Stimulated activated CD8-positive, alpha-beta memory T cell treated with anti-CD3 and anti-CD28 coated beads, Interleukin-7, amount 100 ng/mL, for 48 hours (primary cell): ENCODE measurements at places on chromosomes 6 and 20.

GRCh38 chr6:2542101-2542857 is 208.4 kb downstream of the MYLK4 start:
- DNase-seq: no peak

DNA sequence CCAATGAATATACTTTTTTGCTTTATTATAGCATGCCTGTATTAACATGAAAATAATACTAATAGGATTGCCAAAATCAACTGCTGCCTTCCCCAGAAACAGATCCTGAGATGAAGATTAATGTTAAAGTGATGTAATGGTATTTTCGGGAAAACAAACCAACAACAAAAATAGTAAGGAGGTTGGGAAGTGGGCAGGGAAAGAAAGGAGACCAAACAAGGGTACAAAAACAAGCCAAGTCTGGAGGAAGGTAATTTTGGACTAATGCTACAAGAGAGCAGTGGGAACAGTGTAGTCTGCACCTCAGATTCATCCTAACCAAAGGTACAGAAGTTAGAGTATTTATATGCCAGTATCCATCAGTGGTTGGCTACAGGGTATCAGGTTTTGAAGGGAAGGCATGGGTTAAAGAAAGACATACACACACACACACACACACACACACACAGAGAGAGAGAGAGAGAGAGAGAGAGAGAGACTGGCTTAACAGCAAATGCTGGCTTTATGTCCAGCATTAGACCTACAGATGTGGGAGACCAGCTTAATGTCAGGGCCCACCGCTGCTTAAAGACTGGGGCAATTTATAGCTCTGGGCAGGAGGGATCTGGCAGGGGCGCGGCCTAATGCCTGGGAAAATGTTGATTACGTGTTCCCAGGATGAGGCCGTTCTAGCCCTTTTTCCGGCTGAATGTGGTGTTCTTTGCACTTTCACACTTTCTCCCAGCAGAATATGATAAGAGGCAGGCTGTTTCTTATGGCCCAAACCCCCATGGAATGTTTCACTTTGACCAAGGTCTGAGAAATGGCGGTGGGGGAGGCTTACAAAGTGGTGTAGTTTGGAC is 3.8 kb upstream of the SLC17A1 start:
- DNase-seq: no peak

- DNase-seq: no peak
Measured at GRCh38 chr6:14328163-14328562, 210.6 kb downstream of the CD83 start.

GRCh38 chr6:39021041-39021440 is 27.5 kb upstream of the GLP1R start:
- no peak for DNase-seq

- DNase-seq: no peak
Measured at GRCh38 chr6:160029525-160029924, 60.6 kb downstream of the IGF2R start.

DNA sequence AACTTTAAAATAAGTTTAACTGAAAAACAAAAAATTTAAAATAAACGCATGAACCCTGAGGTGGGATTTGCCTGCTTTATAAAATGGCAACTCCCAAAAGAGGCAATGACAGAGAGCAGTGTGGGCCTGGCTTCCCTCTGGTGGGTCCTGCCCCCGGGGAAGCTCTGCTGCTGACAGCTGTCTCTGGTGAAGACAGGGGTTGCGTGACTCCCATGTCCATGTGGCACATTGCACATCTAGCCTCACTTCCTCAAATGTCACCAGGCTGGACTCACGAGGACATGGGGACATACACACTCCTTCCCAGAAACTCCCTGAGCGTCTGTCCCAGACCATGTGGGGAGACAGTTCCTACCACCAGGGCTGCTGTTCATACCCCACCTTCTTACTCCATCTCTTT is 66.2 kb downstream of the ABHD12 start:
- no peak for DNase-seq

GRCh38 chr20:6770786-6771100 is 3.3 kb downstream of the BMP2 start:
- DNase-seq: no peak

DNA sequence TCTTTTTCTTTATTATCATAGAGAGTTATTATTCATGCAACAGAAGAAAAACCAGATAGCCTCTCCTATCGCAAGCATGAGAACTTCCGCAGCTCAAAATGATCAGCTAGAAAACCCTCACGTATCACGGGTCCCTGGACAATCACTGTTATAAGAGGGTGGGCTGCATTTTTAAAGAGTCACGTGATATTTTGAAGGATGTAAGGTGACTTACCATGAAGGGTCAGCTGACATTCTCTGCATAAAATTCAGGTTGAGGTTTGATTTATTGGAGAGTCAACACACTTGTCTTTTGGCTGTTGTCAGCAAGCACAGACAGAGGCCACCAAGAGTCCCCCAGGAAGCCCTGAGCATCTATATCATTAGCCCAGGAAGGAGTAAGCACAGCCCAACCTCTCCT is 39.5 kb downstream of the ID4 start:
- DNase-seq: no peak

- DNase-seq: no peak
Measured at GRCh38 chr20:2065099-2065498, 36.5 kb upstream of the STK35 start.

DNA sequence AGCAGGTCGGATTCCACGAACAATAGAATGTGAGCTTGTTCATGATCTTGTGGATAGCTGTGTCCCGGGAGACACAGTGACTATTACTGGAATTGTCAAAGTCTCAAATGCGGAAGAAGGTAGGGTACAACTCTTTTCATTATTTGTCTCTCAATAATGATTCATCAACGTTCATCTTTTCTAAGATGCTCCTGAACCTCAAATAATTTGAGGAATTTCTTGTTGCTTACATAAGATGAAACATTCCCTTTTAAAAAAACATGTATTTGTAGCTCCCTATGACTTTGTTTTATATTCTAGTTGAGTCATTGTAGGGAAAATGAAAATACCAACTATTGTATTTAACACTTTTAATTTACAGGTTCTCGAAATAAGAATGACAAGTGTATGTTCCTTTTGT is 17.0 kb downstream of the MCM8 start:
- no peak for DNase-seq

GRCh38 chr6:96276856-96277255 is 244.8 kb upstream of the UFL1 start:
- no peak for DNase-seq

- DNase-seq: no peak
Measured at GRCh38 chr20:10524034-10524476, 89.0 kb downstream of the SLX4IP start.

GRCh38 chr6:147935656-147936055 is 407.0 kb upstream of the SASH1 start:
- no peak for DNase-seq

- no peak for DNase-seq
Measured at GRCh38 chr6:76697585-76697984, 625.1 kb upstream of the IMPG1 start.

DNA sequence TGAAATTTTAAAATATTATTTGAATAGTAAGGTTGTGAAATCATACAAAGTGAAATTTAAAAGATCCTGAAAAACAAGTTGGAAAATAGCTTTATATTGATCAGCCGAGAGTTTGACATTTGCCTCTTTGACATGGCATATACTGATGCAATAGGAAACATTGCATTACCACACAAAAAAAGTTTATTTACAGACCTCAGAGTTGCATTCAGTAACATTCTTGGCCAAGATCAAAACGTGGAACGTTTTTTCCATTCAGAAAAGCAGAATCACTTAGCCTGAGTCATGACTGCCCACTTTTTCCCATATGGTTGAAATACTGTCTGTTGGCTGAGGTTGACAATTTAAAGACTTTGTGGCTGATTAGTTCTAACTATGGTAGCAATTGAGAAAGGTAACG is 55.1 kb upstream of the BACH2 start:
- DNase-seq: no peak

DNA sequence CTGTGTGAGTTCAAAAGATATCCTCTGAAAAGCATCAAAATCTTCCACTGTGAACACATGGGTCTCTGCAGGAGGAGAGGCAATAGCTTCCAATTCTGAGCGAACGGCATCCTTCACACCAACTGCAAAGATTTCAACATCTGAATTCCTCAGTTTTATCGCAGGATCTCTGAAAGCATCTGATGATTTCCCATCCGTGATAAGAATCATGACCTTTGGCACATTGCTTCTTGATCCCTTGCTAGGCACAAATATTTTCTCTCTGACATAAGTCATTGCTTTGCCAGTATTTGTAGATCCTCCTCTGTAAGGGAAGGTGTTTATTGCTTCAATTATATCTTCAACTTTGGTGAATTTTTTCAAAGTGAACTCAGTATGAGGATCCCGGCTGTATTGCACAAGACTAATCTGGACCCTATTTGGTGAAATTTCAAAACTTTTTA is 22.7 kb downstream of the COL12A1 start:
- DNase-seq: no peak

GRCh38 chr6:34657307-34657978 is 39.1 kb downstream of the ILRUN start:
- DNase-seq: no peak

GRCh38 chr6:73157870-73158269 is 67.4 kb downstream of the KHDC1L start:
- DNase-seq: no peak

DNA sequence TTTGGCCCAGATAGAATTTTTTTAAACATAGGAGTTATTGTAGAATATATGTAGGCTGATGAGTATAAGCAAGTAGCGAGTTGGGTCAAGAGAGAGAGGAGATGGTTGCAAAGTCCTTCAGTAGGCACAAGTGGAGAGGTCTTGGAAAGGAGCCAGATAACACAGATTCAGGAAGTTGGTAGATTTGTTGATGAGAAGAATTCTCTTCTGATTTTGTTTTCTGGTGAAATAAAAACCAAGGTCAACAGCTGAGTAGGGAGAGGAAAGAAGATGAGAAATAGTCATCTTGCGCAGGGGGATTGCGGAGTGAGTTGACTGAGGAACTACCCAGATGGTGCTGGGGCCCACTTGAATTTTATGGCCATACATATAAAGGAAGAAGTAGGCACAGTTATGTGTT is 17.4 kb upstream of the CD83 start:
- no peak for DNase-seq

DNA sequence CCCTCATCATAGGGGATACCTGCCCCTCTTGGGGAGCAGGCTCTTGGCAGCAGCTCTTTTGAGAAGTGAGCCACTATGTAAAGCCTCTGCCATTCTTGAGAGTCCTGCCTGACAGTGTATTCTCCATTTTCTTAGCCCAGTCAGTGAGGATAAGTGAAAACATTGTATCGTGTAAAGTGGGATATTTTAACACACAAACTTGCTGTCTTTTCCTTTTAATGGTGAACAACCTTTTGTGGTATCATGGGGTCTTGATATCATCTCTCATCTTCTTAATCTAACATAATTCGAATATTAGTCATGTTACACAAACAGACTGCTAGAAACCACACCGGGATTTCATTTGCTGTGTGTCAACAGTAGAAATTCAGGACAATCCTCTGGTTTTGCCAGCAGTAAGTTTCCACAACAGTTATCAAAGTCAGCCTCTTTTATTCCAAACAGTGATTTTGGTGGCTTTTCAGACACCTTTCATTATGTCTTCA is 136.2 kb downstream of the HIVEP1 start:
- DNase-seq: no peak

GRCh38 chr20:10329387-10330005 is 104.5 kb downstream of the MKKS start:
- DNase-seq: no peak

- no peak for DNase-seq
Measured at GRCh38 chr20:10652185-10652584, 21.6 kb downstream of the JAG1 start.

GRCh38 chr6:139370999-139371345 is 3.5 kb downstream of the CITED2 start:
- no peak for DNase-seq

DNA sequence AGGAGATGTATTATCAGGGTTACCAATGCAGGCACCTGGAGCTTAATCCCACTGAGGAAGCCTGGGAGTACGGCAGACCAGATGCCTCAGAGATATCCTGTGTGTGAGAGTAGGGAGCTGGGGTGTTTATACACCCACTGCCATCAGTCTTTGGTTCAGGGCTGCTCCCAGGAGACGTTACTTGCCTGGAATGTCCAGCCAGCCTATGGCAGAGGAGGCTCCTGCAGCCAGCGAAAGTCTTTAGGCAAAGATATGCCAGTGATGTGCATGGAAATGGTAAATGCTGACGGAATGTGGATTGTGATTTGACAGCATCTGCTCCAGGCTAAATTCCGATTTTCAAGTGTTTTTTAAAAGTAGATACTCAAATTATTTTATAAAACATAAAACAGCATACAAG is 282.0 kb downstream of the BTBD3 start:
- no peak for DNase-seq

GRCh38 chr20:57250607-57251343 is 15.7 kb downstream of the BMP7 start:
- DNase-seq: no peak

DNA sequence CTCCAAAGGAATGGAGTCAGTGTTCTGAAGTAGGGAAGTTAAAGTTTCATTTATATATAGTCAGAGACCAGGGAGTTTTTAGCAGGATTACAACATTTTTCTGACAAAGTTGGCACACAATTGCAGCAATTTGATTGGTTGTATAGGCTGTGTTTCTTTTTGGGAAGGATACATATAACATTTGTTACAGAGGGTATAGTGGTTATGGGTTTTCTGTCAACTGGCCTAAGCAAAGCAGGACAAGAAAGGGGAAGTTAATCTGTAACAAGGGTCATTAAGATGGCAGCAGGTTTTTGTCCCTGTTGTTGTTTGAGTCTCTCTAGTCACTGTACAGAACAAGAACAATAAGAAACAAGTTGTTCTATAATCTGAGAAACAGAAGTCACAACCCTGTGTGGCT is 41.4 kb downstream of the TPD52L1 start:
- DNase-seq: no peak

DNA sequence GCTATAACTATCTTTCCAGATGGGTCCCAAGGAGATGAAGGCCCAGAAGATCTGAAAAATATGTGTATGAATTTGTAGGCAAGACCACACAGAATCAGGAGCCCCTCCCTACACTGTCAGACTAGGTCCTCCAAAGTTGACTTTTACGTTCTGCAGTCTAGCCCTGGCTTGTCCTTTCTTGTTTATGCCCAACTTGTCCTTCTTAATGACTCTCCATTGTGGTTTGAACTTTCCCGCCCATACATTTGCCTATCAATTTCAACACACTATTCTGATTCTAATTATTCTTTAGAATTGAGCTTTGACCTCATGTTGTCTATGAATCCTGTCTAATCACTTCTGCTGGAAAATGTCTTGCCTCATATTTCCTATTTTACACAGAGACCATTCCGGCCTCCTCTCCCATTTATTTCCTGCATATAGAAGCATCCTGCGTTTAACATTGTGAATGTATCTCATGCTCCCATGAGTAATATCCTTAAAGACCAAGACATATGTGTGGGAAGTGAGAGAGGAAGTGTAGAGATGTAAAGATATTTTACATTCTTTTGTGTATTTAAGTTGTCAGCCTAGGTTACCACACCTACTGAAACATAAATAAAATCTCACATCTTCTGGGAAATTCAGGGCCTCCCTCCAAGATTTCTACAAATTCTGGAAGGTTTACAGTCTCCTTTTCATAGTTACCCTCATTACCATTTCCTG is 348.3 kb downstream of the BCKDHB start:
- no peak for DNase-seq
